Activated CD4-positive, alpha-beta memory T cell treated with anti-CD3 and anti-CD28 coated beads for 36 hours (primary cell): ENCODE measurements at places on chromosomes 3 and 15. TPM values are rescaled to one million over a fixed set of nuclear protein-coding genes. Genes with fewer than 3 reads are reported as not detected.

- H3K4me1 ChIP-seq: no peaks in the 10 kb centered on the region
- no peaks in the 10 kb centered on the region for H3K36me3 ChIP-seq
- no peak overlapping the region for H3K4me3 ChIP-seq
- H3K27me3 ChIP-seq: no peaks in the 10 kb centered on the region
- H3K27ac ChIP-seq: no peak overlapping the region
Observed at GRCh38 chr15:84942456-84942855, 39.2 kb upstream of the PDE8A start.

- no peaks in the 10 kb centered on the region for H3K27me3 ChIP-seq
- DNase-seq: no peak
- H3K36me3 ChIP-seq: no peaks in the 10 kb centered on the region
- H3K4me1 ChIP-seq: no peaks in the 10 kb centered on the region
- H3K27ac ChIP-seq: no peak overlapping the region
Observed at GRCh38 chr15:96728591-96728990, 398.1 kb downstream of the NR2F2 start.

GRCh38 chr3:125136515-125136914, 76.0 kb downstream of the SLC12A8 start:
- peaks cover 25% of the 10 kb centered on the region for H3K4me1 ChIP-seq
- no peak for DNase-seq
- no peak overlapping the region for H3K27ac ChIP-seq
- H3K27me3 ChIP-seq: peaks cover 33% of the 10 kb centered on the region

Gene CDHR4
- 0.22 TPM for total RNA-seq
